Peyer's patch (tissue), 4 donors: ENCODE measurements at places on chromosomes 1 and 21.

DNA sequence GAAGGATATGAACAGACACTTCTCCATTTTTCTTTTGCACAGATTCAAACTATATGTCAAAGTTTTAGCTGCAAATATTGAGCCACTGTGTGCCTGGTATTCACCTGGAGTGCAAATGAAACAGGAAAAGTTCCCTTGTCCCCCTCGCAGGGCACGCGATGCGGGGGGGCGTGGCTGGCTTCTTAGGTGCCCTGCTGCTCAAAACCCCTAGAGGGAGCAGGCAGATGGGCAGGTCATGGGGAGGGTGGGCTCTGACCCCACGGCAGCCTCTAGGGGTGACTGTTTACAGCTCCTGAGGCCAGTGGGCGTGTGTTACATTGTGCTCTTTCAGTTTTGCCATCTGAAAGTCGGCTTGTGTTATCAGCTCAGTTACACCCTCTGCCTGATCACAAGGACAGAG lies 931.2 kb upstream of the B3GALT2 start:
- DNase-seq = no peak

DNA sequence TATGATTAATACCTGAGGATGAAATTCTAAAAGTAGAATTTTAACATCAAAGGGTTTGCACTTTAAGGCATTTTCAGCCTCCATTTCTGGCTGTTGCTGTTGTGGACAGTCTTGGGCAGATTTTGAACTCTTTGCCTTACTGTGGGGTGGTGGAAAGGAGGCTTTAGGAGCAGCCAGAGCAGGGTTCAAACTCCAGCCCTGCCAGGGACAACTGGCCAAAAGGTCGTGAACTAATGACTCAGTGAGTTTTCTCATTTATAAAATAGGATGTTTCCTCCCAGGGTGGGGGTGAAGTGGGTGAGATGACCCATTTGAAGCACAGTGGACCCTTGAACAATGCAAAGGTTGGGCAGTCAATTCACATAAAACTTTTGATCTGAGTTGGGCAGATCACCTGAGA lies 36.7 kb downstream of the MAPKAPK2 start:
- no peak for DNase-seq

GRCh38 chr1:57063406-57064125 lies 97.8 kb upstream of the C8B start:
- DNase-seq = no peak

- no peak for DNase-seq
Observed at GRCh38 chr1:178308438-178308837, 188.3 kb downstream of the CLEC20A start.

- no peak for DNase-seq
Observed at GRCh38 chr1:87437663-87438295, 109.1 kb downstream of the LMO4 start.

DNA sequence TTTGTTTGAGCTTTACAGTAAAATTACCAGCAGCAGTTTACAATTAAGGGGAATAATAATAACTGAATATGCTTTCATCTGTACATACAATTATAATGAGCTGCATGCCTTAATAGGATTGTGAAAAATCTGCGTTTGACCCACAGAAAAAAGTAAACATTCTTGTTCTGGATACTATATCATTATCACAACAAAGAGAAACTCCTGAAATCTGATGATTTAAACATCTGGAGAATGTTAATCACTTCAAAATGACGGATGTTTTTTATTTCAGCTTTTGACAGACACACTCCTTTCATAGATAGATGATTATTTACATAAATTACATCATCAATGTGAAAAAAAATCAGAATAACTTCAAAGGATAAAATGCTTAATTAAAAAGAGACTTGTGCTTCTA lies 58.5 kb downstream of the TYW3 start:
- DNase-seq = no peak

DNA sequence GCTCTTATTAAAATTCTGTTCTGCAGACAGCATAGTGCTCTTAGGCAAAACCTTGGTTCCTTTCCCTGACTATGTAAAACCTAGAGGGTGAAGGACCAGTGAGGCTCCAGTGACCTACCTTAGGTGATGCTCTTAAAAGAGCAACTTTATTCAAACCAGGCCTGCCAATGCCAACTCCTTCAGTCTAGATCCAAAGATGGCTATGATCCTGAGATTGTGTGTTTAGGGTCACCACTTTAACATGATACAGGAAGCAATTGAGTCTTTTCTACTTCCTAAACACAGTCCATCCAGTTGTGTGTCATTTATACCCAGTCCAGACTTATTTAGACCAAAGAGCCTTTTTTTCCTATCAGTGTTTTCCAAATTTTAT lies 10.8 kb downstream of the MCL1 start:
- no peak for DNase-seq

- no peak for DNase-seq
Observed at GRCh38 chr1:32028746-32029145, 15.1 kb downstream of the KHDRBS1 start.

- peak; percentile 79 for DNase-seq
Observed at GRCh38 chr1:17516303-17517214, 22.9 kb upstream of the ARHGEF10L start.

DNA sequence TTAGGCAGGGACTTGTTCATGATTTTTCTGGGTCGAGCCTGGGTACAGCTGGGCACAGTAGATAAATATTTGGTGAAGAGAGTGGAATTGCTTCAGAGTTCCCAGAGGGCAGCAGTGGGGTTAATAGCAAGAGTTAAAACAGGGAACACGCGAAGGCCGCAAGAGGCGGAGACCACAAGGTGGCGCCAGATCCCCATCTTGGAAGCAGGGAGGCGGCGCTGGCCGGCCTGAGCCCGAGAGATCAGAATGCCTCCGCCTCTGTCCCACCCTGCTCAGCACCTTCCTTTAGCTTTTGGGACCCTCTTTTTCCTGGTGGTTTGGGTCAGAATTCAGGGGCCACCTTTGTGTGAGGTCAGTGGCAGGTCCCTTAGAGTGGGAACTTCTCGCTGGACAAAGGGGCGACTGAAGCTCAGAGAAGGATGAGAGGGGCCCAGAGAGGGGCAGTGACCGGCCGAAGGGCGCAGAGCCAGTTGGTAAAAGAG lies 6.5 kb upstream of the PADI2 start:
- DNase-seq = peak; percentile 93

DNA sequence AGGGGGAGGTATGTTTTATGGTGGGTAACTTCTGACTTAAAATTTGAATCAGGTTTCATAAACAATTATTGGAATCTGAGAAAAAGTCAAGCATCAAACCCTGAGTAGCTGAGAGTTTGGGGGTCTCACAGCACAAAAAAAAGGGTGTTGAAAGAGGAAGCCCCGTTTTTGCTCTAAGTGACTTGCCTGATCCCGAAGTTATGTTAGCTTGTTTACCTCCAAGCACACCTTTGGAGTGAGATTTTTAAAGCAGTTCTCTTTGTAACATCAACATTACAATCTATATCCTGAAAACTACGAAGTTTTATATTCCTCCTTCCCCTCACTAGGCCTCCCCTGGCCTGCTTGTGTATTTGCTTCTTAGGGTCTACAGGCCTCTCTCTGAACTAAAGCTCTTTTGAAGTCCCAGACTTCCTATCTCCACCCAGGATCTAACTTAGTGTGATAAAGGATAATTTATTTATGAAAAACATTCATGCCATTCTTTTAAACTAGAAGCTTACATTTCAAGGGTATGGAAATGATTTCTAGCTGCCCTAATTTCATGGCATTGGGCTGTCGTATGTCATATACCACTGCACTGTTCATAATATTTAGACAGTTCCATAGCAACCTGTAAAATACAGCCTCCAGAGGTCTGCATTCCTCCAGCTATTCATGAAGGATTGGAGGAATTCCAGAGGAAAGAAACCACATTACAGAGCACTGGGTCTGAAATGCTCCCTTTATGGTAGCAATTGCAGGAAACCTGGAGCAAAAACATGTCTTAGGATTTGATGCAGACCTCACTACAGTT lies 36.1 kb upstream of the RGS1 start:
- no peak for DNase-seq

GRCh38 chr21:36584980-36585940 lies 105.3 kb upstream of the CLDN14 start:
- no peak for DNase-seq

DNA sequence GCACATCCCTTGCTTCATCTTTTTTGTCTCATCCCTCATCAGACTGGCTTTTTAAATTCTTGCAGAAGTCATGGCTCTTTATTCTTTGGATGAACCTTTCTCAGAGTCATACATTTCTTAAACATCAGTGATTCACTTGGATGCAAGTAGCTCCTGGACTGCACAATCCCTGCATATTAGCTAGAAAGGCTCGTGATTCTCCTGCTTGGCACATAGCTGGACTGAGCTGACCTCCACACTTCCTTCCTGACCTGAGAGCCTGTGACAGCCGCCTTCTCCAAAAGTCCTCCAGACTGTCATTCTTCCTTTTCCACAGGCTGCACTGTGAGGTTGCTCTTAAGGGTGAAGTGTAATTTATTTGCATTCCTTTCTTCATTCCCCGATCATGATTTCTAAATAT lies 109.4 kb downstream of the RGL1 start:
- DNase-seq = no peak

- no peak for DNase-seq
Observed at GRCh38 chr1:149936170-149936991, at the start of gene MTMR11. TSS of gene MTMR11 (minus strand) at chr1:149936879. CDS start at chr1:149936647, 232 bp downstream.

GRCh38 chr1:168609741-168610510 lies 33.5 kb downstream of the XCL1 start:
- no peak for DNase-seq

DNA sequence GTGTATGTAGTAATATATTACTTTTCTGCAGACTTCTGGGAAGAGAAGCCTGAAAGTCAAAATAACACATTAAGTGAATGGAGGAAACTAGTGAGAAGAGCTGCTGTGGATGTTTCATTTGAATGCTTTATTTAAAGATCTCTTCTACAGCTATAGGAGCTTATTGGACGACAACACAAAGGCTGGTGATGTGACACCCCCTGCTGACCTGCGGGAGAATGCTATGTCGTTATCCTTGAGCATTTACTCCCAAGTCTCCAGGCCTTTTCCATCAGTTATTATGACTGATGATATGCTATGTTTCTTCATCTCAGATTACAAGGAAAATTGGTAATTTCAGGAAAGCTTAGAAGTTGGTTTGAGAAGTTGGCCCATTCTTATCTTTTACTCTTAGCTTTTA lies 22.3 kb upstream of the PLA2G4A start:
- DNase-seq = no peak

DNA sequence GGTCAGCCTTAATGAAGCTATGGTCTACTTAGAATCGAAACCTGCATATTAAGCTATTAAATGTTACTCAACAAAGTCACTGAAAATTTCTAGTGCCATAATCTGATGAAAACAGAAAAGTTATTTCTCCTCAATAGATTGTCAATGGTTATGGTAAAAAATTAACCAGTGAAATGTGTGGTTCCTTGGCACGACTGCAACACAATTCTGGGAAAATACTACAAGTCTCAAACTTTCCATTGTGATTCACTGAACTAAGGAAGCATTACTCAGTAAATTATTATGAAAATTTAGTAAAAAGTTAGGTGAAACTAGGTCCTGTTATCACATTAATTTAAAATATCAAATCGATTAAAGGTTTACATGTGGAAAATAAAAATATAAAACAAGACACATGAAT lies 12.8 kb upstream of the OR2T10 start:
- no peak for DNase-seq
